NCI-H69 (cell line): ENCODE measurements at places on chromosomes 6 and 20.

DNA sequence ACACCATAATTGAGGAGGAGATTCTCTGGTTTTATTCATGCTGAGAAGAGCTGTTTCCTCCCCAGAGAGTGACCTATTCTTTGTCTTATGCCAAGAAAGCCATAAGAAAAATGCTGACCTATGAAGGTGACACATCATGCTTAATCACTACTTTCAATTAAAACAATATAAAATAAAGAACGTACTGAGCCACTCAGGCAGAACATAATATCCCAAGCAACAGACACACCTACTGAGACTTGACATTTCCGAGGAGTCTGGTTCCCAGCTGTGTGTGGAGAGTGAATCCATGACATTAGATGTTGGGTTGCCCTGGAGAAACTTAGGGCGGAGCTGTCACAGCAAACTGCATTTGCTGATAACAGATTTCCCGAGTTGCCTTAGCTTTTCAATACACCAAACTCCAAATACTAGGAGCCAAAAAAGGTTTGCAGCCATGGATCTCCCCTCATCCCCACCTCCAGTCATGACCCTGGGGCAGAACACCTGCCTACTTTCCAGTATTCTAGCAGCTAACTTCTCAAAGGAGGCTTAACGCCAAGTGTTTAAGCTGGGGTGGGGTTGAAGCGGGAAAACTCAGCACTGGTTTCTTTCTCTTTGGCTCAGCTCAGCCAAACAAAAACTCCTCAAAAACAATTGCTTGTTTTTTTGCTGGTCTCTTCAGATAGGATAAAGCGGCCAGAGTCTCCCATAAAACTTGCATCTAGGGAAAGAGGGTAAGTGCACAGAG is 92.2 kb downstream of the BACH2 start:
- no peak for DNase-seq

DNA sequence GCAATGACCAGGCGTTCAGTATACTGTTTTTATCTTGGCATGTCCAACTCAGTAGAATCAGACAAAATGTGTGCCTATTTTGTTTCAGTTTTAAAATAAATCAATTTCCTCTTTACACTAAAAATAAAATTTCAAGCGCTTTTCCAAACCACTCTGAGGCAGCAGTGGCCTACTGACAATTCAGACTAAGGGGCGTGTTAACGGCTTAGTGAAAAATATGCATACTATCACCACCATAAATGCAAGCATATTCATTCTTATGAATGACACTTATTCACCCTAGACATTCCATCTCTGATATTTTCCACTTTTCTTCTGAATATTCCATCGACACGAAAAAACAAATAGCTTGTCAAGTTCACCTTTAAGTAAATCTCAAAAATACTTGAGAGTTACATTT is 7.5 kb downstream of the TBX18 start:
- DNase-seq: no peak

- no peak for DNase-seq
Observed at GRCh38 chr20:24658920-24659660, 189.7 kb downstream of the SYNDIG1 start.

DNA sequence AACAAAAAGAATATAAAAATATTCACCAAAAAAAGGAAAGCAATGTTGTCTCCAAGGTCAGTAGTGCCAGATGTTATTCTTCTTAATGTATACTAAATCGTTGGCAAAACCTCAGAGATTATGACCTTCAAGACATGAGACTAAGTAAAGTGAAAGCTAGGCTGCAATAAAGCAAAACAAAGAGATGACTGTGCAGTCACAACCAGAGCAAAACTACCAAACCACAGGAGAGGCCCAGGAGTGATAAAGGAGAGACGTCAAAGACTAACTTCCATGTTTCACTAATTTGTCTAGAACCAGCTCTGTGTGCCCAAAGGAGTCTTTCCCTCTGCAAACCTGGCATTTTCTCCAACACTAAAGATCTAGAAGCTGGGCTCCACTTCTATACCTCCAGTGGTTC is 155.9 kb upstream of the POU3F2 start:
- no peak for DNase-seq

- DNase-seq: no peak
Observed at GRCh38 chr20:6450841-6451240, 316.6 kb upstream of the BMP2 start.

- DNase-seq: peak; percentile 32
Observed at GRCh38 chr6:5747379-5747778, 259.3 kb downstream of the NRN1 start.

DNA sequence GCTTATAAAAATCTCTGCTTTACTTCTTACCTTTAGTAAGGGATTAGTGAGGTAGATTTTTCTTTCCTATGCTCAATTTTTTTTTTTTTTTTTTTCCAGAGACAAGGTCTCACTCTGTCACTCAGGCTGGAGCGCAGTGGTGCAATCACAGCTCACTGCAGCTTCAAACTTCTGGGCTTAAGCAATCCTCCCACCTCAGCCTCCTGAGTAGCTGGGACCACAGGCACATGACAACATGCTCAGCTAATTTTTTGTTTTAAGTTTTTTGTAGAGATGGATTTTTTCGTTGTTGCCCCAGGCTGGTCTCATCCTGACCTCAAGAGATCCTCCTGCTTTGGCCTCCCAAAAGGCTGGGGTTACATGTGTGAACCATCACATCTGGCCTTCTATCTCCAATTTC is 58.9 kb upstream of the RREB1 start:
- no peak for DNase-seq

GRCh38 chr6:107822176-107823046 is 1.7 kb downstream of the SCML4 start:
- DNase-seq: peak; percentile 50

GRCh38 chr20:20668639-20669038 is 43.8 kb downstream of the RALGAPA2 start:
- DNase-seq: no peak

DNA sequence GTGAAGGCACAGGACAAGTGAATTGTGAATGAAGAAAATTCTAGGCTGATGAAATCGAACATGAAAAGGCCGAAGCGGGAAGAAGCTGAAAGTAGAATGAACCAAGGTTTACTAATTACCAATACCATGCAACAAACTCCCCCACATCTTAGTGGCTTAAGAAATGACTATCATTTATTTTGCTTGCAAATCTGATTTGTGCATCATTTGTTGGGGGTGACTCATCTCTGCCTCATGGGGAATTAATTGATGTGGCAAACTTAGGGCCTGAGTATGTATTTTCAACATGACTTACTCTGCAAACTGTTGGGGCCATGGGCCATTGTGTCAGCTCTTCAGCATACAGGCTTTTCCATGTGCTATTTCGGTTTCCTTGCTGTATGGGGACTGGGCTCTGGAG is 26.8 kb downstream of the PPP1R14C start:
- peak; percentile 17 for DNase-seq

- DNase-seq: no peak
Observed at GRCh38 chr20:62245911-62246280, 7.6 kb downstream of the OSBPL2 start.

- peak; percentile 42 for DNase-seq
Observed at GRCh38 chr6:166341977-166342348, 382 bp downstream of the SFT2D1 start.

DNA sequence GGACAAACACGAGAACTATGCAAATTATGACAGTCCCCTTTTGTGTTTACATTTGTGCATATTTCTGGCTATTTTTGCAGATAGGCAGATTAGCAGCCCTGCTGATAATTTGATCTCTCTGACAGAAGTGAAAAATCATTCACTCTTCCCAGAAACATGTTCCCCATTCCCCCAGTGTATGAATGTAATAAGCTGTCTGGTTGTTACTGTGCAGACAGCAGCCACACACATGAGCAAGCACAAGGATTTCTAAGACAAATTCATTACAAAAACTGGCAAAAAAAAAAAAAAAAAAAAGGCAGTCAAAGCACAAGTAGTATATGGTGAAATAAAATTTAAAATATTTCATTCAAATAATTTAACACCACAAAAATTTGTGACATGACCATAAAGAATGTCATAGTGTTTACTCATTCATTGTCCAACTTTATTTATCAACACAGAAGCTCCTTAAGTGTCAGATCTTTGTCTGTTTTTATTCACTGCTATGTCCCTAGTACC is 95.5 kb upstream of the VGLL2 start:
- DNase-seq: no peak

- DNase-seq: peak; percentile 63
Observed at GRCh38 chr6:101083533-101084175, 202.5 kb upstream of the ASCC3 start.

- DNase-seq: peak; percentile 78
Observed at GRCh38 chr6:98463038-98464000, 371.1 kb upstream of the POU3F2 start.

DNA sequence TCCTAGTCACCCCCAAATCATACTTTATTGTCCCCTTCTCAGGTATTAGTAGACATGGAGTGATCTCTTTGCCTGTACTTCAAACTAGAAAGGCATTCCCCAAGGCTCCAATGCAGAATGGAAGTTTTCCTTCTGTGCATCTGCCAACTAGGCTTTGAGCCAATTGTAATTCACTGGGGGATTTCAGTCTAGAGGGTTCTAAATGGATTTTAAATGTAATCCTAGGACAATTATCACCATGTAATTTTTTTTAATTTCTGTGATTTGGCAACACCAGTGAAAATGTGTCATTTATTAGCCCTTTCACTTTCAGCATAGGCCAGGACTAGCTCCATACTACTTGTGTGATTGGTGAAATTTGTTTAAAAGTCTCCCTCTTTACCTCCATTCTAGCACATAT is 557.6 kb upstream of the MARCKS start:
- DNase-seq: peak; percentile 72

GRCh38 chr6:123668965-123669591 is 32.3 kb upstream of the TRDN start:
- no peak for DNase-seq

DNA sequence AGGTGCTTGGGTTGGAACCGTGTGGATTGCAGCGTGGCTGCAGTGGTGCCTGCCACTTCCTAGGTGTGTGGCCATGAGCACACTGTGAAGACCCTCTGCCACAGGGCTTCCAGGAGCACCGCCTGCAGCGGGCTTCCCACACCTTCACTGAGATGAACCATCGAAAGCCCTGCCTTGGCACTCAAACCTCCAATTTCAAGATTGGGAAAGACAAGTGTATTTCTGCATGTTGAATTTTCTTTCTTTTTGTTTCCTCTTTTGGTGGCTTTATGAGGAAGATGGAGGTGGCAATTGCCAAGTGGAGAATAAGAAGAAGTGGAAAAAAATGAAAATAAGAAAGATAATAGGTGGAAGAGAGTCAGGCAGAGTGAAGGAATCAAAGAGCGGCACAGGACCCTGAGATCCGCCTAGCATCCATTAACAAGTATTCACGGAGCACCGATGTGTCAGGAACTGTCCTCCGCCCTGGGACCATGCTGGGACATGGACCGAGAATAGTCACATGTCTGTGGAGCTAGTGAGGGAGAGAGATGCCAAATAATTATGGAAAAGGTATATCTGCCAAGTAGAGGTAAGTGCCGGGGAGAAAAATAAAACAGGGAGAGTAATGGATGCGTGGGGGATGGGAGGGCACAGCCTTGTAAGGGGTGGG is 159.9 kb downstream of the BCAS1 start:
- no peak for DNase-seq

- no peak for DNase-seq
Observed at GRCh38 chr6:105510746-105511145, 107.9 kb upstream of the PREP start.

- peak; percentile 69 for DNase-seq
Observed at GRCh38 chr6:142822842-142823241, 122.1 kb downstream of the HIVEP2 start.

- peak; percentile 45 for DNase-seq
Observed at GRCh38 chr6:104227508-104227907, 632.2 kb downstream of the HACE1 start.

DNA sequence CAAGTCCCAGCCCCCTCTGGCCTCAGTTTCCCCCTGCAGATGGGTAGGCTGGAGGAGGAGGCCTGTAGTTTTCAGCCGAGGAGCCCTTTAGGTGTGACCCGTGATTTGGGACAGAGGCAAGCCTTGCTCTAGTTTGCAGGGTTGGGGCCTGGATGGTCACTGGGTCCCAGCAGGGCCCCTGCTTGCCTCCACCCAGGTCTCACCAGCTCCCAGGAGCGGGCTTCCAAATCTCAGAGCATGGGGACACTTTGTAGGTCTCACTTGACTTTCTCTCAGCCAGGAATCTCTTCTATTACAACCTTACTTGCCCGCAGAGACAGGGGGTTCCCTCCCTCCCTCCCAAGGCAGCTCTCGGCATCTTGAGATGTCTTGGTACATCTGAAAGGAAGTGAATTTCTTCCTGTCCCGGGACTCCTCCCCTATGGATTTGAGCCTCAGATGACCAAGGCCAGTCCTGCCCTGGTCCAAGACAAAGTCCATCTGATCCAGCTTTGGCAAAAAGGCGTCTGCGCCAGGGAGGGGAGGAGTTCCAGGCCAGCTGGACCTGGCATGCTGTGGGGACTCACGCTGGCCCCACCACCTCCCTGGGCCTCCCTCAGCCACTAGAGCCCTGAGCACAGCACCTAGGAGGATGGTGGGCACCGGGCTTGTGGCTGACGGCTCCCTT is 47.4 kb downstream of the SRC start:
- DNase-seq: no peak

GRCh38 chr6:113908801-113909200 is 51.7 kb downstream of the MARCKS start:
- no peak for DNase-seq

- DNase-seq: peak; percentile 85
Observed at GRCh38 chr20:33653218-33653899, 8.8 kb upstream of the C20orf144 start.

GRCh38 chr20:44104798-44105517 is 82.0 kb downstream of the JPH2 start:
- DNase-seq: peak; percentile 4

GRCh38 chr20:750801-751200 is 17.5 kb downstream of the SLC52A3 start:
- DNase-seq: no peak

DNA sequence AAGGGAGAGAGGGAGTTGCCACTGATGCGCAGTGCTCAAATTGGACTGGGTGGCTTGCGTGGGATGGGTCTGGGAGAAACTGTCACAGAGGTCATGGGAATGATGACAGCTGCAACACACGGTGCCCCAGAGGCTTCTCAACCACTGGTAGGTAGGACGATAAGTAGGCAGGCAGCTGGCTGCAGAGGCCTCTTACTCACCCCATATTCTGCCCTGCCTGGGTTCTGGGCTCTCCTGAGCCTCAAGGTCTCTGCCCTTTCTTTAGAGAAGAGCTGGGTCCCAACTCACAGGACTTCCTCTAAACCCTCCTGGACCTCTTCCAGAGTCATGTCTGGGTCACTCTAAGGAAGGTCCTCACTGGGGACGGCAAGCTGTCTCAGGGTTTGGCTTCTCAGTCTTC is 37.2 kb upstream of the RNF24 start:
- no peak for DNase-seq

- no peak for DNase-seq
Observed at GRCh38 chr6:111720931-111721496, 115.3 kb upstream of the TRAF3IP2 start.

DNA sequence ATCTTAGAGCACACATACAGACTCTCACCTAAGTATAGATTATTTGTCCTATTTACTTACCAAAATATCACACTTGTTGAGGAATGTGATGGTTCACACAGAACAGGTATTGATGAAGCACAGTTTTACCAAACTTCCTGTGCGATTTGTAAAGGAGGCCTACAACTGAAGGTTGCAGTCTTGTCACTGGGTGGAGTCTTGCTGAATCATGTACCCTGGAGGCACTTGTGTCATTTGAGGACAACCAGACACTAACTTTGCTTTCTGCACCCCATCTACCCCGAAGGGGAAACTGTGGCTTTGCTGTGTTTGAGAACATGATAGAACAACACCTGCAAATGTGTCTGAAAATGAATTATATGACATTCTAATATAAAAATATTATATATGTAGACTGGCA is 32.4 kb upstream of the HINT3 start:
- DNase-seq: no peak
